OCI-M1 (cell line): ENCODE measurements at places on chromosomes 6 and 20.
A peak's percentile ranks its signal among the peaks of the same experiment; 100 is the strongest.

DNA sequence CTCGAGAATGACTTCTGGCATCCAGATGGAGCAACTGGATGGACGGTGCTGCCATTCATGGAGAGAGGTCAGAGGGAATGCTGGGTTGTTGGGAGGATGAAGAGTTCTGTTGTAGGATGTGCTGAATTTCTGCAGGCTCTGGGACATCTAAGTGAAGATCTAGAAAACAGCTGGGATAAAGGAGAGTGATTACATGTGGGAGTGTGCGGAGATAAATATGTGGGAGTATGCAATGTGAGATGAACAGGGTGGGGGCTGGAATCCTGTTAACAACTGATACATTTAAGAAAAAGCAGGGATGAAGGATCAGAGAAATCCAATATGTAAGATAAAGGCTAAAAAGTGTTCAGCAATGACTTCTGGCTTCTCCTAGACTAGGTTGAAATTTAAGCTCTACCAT is 43.1 kb downstream of the FAXC start:
- DNase-seq: no peak

- DNase-seq: peak; percentile 72
Measured at GRCh38 chr20:37095108-37095598, 644 bp downstream of the RBL1 start.

GRCh38 chr6:114421199-114421598 is 78.4 kb upstream of the HS3ST5 start:
- no peak for DNase-seq

- no peak for DNase-seq
Measured at GRCh38 chr6:33667072-33667471, 44.4 kb downstream of the UQCC2 start.

- DNase-seq: no peak
Measured at GRCh38 chr6:727856-728255, 34.9 kb upstream of the EXOC2 start.

DNA sequence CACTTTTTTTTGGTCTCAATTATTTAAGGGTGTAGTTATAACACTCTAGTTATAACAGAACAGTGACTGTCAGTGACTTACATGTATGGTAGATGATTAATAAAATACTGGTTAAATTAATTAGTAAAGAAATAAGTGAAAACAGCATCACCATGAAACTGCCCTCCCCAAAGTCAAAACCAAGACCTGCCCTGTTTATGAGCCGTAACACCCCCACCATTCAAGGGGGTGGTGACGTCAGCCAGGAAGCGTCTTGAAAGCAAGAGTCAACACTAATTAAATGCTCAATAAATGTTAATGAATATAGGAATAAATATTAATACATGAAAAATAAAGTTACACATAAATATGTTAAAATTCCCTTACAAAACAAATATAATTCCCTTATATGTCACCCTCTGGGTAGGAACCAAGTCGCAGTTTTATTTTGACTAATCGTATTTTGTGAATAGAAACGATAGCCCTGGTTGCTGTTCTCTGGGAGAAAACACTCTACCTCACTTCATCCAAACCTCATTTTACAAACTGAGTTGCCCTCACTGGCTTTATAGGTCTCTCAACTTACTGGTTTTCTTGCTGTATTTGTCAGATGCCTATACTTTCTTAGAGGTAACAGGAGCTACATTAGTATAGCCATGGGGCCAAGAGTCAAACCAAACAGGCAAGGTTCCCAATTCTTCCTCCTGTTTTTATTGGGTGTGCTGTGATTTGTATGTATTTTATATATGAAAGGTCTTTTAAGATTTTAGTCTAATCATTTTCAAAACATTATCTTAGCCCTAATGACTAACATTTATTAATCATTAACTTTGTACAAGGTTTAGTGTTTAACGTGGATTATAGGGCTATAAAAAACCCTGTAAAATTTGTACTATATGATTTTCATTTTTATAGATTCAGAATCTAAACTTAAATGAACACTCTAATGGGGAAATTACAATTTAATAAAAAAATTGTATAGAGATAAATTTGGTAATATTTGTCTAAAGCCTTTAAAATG is 227.9 kb upstream of the IRAK1BP1 start:
- no peak for DNase-seq

DNA sequence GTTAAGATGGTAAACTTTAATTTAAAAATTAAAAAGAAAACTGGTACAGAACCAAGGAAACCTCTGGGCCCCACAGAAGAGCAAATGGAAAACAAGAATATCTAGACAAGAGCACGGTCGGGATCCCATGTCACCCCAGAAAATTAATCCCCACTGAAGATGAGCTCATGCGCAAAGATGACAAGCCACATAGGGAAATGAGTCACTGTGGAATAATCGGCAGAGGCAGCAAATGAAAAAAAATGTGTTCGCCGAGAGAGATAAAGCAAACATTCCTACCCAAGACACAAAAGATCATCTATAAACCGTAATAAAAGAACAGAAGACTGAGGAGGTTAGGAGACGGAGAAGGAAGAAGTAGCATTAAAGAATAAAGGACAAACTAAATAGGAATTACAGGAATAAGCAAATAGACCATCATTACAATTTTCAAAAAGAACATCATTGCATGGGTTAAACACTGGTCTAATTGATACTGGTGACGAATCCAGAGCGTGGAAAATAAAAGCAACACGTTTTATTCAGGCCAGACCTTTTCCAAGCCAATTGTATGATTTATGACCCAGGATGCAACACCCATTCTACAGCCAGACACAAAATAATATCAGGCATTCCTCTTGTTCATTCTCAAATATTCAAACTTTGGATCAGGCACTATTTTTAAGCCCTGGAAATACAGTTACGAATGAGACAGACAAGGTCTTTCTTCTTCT is 138.0 kb upstream of the ARID1B start:
- DNase-seq: no peak

- no peak for DNase-seq
Measured at GRCh38 chr6:164337024-164337924, 922.8 kb downstream of the QKI start.

- DNase-seq: no peak
Measured at GRCh38 chr20:21019814-21020658, 86.1 kb downstream of the LINC00237 start.

- no peak for DNase-seq
Measured at GRCh38 chr6:5416250-5416649, 154.9 kb downstream of the FARS2 start.

GRCh38 chr6:93886416-93886815 is 467.1 kb upstream of the EPHA7 start:
- no peak for DNase-seq

DNA sequence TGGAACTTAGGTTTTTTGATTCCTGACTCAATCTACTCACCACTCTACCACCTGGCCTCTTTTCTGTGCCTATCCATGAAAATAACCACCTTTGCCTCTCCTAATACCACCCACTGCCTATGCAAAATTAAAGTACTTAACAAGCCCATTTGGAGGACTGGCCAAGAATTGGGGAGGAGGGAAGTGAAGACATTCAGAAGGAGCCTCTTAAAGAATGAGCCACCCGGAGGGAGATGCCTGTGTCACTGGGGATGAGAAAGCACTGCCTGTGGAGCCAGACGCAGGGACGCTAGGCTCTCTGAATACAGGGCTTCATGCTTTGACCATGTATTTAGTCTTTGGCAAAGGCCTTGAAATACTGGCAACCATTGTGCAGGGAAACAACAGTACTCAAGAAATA is 40.0 kb upstream of the MRPS10 start:
- no peak for DNase-seq

DNA sequence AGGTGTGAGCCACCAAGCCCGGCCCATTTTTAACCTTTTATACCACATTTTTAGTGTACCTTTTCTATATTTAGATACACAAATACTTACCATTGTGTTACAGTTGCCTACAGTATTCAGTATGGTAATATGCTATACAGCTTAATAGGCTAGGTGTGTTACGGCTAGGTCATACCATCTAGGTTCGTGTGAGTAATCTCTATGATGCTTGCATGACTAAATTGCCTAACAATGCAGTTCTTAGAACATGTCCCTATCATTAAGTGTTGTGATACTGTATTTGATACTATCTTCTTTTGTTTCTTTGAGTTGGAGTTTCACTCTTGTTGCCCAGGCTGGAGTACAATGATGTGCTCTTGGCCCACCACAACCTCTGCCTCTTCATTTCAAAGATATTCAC is 387.7 kb upstream of the SASH1 start:
- no peak for DNase-seq

- no peak for DNase-seq
Measured at GRCh38 chr6:11318835-11319813, 86.7 kb upstream of the NEDD9 start.
